Neuronal stem cell (in vitro differentiated cells): ENCODE measurements at places on chromosomes 5 and 9.
A peak's percentile ranks its signal among the peaks of the same experiment; 100 is the strongest.

- peak; percentile 66 for DNase-seq
Observed at GRCh38 chr9:85610074-85610860, 131.5 kb downstream of the AGTPBP1 start.

DNA sequence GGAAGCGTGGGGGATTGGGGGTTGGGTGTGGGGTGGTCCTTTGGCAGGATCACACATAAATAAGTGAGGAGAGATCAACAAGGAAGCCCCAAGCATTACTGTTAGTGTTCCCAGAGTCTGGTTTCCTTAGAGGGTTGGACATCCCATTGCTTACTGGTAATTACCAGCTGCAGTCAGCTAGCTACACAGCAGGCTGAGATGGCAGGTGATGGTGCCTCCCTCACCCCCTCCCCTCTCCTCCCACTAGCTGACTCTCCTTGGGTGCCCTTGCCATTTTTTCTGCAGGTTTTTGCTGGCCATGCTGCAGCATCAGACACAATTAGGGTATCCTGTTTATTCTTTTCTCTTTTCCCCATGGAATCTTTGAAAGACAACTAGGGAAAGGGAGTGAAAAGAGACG is 107.5 kb upstream of the TLR4 start:
- DNase-seq = no peak

DNA sequence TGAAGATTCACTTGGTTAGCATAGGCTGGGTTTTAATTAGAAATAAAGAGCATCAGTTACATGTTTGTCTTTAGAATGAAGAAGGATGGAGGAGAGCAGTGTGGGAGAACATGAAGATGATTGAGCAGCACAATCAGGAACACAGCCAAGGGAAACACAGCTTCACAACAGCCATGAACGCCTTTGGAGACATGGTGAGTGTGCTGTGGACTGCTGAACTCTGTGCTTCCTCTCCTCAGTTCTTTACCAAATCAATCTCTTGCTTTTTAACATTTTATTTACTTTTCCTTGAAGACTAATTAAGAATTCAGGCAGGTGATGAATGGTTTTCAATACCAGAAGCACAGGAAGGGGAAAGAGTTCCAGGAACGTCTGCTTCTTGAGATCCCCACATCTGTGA is 38.2 kb upstream of the SPATA31E1 start:
- DNase-seq = no peak

DNA sequence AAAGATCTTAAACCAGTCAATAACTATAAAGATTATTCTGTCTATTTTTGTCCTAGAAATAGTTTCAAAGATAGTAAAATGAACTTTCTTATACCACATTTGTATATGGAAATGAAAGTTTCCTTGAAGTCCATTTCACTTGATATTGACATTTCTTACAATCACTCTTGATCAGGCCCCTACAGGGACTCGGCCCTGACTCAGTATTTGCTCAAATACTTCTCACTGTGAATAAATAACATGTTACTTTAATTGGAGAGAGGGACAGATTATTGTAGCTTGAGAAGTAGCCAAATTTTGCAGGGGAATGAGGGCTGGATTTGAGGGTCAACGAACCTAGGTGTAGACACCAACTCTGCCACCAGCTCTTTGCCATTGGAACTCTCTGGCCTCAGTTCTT is 25.6 kb upstream of the SMARCA2 start:
- DNase-seq = no peak
